ENCODE measurements at places on chromosomes 5 and 9.

DNA sequence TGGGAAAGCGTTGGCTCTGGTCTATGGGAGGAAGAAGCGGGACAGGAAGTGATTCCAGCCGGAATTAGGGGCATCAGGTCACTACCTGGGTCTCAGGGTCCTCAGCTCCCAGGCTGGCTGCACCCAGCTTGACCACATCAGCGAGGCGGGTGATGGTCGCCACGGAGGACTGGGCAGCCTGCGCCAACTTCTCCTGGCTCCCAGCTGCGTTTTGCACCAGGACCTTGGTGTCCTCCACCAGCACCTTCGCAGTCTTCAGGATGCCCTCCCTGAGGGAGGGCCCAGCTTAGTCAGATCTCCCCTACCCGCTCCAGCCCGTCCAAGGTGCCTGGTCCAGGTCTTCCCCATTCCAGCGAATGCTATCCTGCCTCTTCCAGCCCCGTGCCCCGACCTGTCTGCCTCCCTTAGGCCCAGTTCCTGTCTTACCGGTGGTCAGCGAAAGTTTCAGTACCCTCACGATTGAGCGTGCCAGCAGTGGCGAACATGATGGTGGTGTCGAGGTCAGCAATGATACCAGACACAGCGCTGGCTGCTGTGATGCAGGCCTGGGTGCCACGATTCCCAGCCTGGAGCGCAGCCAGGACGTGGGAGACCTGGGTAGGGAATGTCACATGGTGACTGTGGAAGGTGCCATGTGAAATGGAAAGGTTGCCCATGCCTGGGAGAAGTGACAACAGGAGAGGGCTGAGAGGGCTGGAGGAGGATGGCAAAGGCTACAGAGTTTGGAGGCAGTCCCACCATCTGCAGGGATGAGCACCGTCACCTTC, 14.4 kb upstream of the TPM2 start:
- no peak for DNase-seq

DNA sequence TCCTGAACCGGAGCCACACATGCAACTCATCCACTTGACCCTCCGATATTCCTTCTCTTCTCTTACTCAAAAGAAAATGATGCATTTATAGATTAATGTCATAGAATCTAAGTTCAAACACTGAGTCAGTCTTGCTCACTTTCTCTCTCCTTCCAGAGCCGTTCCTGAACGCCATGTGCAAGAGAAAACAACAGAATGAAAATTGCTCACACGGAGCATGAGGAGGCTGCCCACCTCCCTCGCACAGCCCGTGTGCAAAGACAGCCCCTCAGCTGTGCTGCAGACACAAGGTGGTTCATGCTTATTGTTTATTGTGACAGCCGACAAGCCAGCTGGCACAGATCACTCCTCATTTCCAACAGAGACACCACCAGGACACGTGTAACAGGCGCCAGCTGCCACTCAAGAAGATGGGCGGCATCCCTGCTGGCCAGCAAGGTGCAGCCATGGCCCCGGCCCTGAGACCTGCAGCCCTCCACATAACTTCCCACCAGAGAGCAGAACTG, 290.8 kb downstream of the GLIS3 start:
- peak; percentile 27 for DNase-seq

GRCh38 chr9:136361754-136362449, 1.6 kb downstream of the DNLZ start:
- DNase-seq = peak; percentile 80

GRCh38 chr5:95619096-95619495, 791 bp upstream of the GPR150 start:
- DNase-seq = no peak

- peak; percentile 57 for DNase-seq
Observed at GRCh38 chr5:179806250-179807048, at the start of gene MGAT4B. Gene MGAT4B (minus strand): TSS chr5:179806866. CDS start chr5:179806583, 283 bp downstream.

DNA sequence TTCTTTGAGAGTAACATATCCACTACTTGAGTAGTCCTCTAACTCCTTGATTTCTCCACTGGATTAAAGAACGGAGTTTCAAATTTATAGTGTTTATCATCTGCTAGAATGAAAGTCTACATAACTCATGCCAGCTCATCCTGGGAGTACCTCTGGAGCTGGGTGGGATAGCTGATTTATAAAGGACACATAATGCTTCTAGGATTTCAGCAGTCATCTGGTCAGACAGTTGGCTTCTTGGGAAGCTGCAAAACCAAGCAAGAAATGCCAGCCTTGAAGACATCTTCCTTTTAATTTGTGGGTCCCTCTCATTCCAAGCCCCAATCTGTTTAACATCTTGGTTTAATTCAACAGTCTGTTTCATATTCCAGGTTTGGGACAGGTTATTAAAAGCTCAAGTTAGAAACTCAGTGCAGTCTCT, 3.2 kb downstream of the GALNT10 start:
- no peak for DNase-seq

DNA sequence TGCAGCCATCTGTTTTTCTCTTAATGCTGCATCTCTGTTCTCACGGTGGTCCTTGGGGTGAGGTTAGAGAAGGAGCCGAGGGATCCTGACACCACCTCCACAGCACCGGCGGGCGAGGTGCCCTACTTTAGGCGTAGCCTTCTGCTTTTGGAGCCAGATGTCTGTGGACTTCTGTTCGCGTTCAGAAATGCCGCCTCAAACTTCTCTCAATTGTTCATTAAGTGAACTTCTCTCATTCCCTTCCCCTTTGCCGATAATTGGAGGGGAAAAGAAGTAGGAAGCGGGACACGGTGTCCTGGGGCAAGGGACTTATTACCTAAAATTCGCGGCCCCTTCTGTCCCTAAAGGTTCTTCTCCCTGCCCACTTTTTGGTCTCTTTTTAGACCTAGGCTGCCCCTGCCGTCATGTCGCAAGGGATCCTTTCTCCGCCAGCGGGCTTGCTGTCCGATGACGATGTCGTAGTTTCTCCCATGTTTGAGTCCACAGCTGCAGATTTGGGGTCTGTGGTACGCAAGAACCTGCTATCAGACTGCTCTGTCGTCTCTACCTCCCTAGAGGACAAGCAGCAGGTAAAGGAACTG, 455 bp downstream of the KIF20A start:
- DNase-seq = peak; percentile 13

- DNase-seq = no peak
Observed at GRCh38 chr5:50807661-50808060, 141.2 kb downstream of the PARP8 start.

- DNase-seq = no peak
Observed at GRCh38 chr5:32839106-32839505, 128.0 kb downstream of the NPR3 start.

GRCh38 chr9:130453487-130453886, 8.7 kb downstream of the ASS1 start:
- no peak for DNase-seq

DNA sequence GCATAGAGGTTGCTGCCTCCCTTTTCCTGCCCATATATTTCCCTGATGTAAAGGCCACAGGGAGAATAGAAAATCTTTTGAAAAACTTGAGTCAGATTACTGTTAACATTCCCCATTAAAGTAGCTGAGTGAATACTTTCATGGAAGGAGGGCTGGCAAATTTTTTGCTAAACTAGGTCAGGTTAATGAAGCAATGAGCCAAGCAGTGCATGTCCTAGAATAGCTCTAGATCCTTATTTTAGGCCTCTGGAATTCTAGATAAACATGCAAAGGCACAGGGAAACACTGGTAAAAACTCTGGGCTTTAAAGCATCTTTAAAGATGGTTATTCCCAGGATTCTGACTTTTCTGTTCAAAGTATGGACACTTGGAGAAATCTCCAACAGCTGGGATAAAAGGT, 27.9 kb downstream of the TTC1 start:
- DNase-seq = no peak

GRCh38 chr5:108818613-108819272, 71.0 kb downstream of the FER start:
- DNase-seq = no peak

GRCh38 chr5:101424530-101425175, 521.6 kb upstream of the ST8SIA4 start:
- no peak for DNase-seq

GRCh38 chr9:89353989-89354388, 35.7 kb downstream of the SECISBP2 start:
- DNase-seq = no peak

GRCh38 chr9:112437406-112437805, 49.2 kb upstream of the KIAA1958 start:
- no peak for DNase-seq

GRCh38 chr9:92988215-92988768, 41.0 kb downstream of the FGD3 start:
- no peak for DNase-seq

GRCh38 chr5:151259931-151260330, 6.9 kb downstream of the GM2A start:
- DNase-seq = no peak

GRCh38 chr5:93299681-93300308, 281.2 kb downstream of the NR2F1-AS1 start:
- no peak for DNase-seq

GRCh38 chr5:157578079-157578780, 2.7 kb upstream of the ADAM19 start:
- no peak for DNase-seq

- DNase-seq = no peak
Observed at GRCh38 chr9:123164285-123164684, 104.1 kb downstream of the STRBP start.

- no peak for DNase-seq
Observed at GRCh38 chr5:1666812-1667588, 132.6 kb downstream of the MRPL36 start.

DNA sequence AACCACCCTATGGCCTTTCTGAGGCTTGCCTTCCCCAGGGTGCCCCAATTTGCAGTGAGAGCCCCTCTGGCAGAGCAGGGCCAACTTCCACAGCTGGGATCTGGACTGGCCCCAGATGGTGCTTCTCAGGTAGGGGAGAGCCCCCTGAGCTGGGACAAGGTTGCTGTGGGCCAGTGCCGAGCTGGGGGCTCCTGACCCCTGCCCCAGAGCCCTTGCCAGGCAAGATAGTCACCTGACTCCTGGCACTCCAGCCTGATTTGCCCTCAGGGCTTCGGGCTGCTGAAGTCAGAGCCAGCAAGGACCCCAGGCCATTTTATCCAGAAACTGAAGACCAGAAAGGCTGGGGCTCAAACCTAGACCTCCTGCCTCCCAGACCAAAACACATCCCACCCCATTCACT, 33.4 kb upstream of the AKNA start:
- DNase-seq = no peak

- no peak for DNase-seq
Observed at GRCh38 chr5:173829826-173830225, 58.3 kb upstream of the CPEB4 start.

DNA sequence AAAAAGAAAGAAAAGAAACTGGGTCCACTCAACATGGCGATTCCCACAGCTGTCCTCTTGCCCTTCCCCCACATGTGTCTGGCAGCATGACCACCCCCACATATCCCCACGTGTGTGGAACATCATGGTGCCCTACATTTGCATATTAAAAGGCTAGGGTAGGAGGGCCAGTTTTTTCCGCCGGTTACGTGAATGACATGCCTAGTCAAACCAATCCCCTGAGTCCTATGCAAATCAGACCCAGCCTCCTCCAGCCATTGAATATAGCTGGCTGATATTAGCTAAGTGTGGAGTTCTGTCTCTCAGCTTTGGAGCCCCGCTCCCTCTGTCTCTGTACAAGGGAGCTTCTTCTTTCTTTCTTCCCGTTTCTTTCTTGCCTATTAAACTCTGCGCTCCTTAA, 33.0 kb upstream of the CCDC112 start:
- peak; percentile 61 for DNase-seq

DNA sequence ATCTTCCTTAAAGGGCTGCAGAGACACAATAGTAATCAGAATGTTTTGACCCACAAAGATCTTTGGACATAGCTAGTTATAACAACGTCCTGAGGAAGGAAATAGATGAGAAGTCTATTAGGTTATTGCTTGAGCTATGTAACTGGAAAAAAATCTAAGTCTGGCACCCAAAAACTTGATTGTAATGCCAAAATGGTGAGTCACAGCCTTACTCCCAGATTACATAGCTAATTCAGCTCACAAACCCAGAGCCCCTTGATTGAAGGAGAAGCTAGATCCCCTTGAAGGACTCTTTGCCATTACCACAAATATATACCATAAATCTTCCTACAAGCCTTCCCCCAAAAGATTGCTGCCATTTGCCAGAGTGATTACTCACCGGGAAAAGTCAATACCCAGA, 341.8 kb upstream of the KIF2A start:
- no peak for DNase-seq

Data from SK-N-DZ (cell line).